ENCODE measurements at places on chromosomes 4 and X.

DNA sequence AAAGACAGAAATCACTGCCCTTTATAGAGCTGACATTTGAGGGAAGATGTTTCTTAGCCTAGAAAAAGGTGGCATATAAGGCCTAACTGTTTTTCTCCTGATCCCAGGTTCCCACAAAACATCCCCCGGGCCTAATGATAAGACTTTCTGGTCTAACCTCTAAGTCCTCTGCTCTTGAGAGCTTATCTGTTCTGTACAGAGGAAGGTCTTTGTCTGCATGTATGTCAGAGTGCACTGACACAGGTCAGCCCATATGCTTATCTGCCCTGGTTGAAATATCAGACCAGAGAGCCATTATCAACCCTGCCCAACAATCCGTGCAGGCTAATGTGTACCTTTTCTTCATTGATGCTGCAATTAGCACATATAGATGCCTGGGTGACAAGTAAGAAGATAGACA lies 76.2 kb downstream of the ARHGEF9 start:
- DNase-seq, result no peak

GRCh38 chr4:184740980-184741391 lies 7.1 kb upstream of the CENPU start:
- DNase-seq, result no peak

GRCh38 chrX:150253959-150254620 lies 109.0 kb upstream of the MAMLD1 start:
- DNase-seq, result no peak

GRCh38 chr4:40856840-40857362 lies 107.1 kb downstream of the NSUN7 start:
- peak; percentile 46 for DNase-seq

DNA sequence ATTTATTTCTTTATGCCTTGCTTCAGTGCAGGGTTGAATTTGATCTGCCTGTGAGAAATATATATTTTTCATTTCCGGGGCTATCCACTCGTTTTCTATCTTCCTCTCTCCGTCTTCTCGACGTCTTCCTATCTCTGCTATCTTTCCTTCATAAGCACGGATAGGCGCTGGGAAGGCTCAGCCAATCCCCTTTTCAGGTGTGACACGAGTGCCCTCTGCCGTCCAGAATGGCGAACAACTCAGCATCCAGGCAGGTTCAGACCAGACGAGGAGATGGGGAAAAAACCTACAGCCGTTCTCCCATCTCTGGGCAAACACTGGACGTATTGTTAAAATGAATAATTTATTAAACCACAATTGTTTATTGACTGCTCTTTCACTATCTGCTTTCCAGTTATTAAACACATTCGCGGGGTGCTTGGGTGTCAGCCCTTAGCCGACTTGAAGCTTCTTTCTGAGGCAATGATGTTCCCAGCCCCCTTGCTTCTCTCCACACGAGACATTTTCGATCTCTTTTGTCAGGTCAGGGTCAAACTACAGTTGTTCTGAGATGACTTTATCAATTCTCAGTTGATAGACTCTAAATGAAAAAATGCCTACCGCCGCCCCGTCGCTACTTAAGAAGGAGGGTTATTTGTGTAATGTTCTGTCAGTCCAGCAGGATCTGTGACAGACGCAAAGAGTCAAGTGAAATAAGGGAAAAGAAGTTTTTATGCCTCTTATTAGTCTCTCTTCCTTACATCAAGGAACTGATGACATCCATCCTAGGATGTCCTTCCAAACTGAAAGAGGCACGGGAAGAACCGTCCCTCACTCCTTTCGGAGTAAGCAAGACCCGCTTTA lies 96.3 kb upstream of the NOCT start:
- peak; percentile 30 for DNase-seq

DNA sequence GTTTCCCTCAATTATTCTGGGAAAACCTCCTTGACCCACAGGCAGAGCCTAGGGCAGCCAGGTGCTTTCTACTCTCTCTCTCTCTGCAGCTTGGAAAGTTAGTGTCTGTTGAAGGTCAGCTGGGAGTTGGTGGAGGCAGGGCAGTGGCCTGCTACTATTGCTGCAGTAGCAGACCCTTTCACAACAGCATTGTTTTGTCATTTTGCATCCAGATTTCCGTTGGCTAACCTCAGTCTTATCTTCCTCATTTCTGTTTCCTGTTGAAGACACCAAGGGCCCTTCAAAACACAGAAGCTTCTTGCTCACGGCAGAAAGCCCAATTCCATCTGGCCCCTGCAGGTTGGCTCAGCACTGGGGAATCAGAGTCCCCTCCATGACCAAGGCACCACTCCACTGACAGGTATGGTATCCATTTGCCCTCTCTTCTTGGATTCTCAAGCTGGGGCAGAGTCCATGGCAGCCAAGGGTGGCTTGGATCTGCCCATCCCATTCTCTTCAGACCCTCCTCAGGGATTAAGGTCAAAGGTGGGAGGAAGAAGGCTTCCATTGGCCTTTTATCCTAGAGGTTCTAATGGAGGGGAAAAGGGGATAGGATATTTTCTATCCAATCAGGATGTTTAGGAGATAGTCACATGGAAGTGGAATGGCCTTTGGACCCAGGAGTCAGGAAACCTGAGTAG lies 24.6 kb downstream of the VSIG4 start:
- peak; percentile 30 for DNase-seq
